Activated CD4-positive, alpha-beta T cell treated with anti-CD3 and anti-CD28 coated beads, Interleukin-2, amount 10 ng/mL, durations not matched to agents 7 days and 5 days (primary cell): ENCODE measurements at places on chromosomes 2 and 18. TPM values are rescaled to one million over a fixed set of nuclear protein-coding genes. Genes with fewer than 3 reads are reported as not detected.

DNA sequence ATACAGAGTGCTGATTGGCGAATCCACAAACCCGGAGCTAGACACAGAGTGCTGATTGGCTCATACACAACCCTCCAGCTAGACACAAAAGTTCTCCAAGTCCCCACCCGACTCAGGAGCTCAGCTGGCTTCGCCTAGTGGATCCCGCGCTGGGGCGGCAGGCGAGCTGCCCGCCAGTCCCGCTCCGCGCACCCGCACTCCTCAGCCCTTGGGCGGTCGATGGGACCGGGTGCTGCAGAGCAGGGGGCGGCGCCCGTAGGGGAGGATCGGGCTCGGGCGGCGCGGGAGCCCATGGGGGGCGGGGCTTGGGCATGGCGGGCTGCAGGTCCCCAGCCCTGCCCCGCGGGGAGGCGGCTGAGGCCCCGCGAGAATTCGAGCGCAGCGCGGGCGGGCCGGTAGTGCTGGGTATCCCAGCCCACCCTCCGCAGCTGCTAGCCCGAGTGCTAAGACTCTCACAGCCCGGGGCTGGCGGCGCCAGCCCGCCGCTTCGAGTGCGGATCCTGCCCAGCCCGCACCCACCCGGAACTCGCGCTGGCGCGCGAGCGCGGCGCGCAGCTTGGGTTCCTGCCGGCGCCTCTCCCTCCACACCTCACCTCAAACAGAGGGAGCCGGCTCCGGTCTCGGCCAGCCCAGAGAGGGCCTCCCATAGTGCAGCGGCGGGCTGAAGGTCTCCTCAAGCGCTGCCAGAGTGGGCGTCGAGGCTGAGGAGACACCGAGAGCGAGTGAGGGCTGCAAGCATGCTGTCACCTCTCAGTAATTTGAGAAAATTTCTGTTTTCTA lies 75.5 kb upstream of the ATP5MC3 start:
- no peak for DNase-seq

GRCh38 chr18:9428862-9429661 lies 46.3 kb upstream of the RALBP1 start:
- DNase-seq = no peak

DNA sequence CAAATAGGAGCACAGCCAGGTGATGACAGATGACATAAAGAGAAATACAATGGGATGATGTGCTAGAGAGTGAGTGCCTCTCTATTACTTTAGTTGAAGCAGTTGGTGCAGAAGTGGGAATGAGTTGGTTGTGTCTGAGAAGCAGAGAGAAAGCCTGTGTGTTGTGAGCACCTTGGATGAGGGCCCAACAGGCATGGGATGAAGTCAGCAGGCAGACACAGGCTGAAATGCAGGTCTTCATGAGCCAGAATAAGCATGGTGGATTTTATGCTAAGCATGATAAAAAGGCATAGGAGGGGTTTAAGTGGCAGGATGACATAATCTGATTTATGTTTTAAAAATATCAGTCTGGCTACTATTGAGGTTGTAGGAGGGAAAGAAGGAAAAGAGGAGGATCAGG lies 71.5 kb downstream of the KLHL14 start:
- DNase-seq = no peak

DNA sequence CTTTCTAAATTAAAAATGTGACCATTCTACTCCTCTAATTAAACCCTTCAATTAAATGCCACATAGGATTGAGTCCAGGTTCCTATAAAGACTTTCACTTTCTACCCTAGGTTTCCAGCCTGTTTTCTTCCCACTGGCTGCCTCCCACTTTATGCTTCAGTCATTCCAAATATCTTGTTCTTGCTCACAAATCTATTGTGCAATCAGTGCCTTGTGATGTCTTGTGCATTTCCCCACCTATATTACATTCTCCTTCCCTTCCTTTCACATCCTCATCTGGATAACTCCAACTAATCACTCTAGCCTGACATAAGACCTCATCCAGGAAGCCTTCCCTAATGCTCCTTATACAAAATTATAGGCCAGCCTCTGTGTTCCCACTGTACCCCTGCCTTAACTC lies 281.7 kb upstream of the LRATD1 start:
- DNase-seq = no peak

- no peak for DNase-seq
Measured at GRCh38 chr2:1584051-1584531, 160.2 kb downstream of the PXDN start.

Gene CHST9
- not detected for total RNA-seq

Gene HK2
- 27.8 TPM for total RNA-seq

Gene RGPD4
- 0.02 TPM for total RNA-seq

Gene MERTK
- 0.21 TPM for total RNA-seq

Gene MPP4
- not detected for total RNA-seq

Gene CHRNG
- total RNA-seq = not detected
